ENCODE measurements at places on chromosomes 16 and 17.

DNA sequence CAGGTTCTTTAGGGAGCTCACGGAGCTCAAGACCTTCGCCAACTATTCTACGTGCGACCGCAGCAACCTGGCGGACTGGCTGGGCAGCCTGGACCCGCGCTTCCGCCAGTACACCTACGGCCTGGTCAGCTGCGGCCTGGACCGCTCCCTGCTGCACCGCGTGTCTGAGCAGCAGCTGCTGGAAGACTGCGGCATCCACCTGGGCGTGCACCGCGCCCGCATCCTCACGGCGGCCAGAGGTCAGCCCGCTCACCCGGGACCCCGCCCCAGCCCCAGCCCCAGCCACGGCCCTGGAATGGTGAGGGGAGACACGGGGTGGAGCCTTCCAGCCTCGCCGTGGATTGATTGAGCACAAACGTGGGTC, 13.5 kb downstream of the SARM1 start:
- no peak overlapping the region for H3K27ac ChIP-seq
- H3K27me3 ChIP-seq: no peaks in the 10 kb centered on the region
- peak overlapping the region; percentile 47 for H3K4me3 ChIP-seq
- DNase-seq: no peak
- H3K4me1 ChIP-seq: peaks cover 23% of the 10 kb centered on the region
- H3K36me3 ChIP-seq: no peaks in the 10 kb centered on the region

- no peaks in the 10 kb centered on the region for H3K36me3 ChIP-seq
- H3K27me3 ChIP-seq: no peaks in the 10 kb centered on the region
- no peak overlapping the region for H3K27ac ChIP-seq
These were observed 399.4 kb upstream of the C16orf82 start for GRCh38 chr16:26667307-26667706.

DNA sequence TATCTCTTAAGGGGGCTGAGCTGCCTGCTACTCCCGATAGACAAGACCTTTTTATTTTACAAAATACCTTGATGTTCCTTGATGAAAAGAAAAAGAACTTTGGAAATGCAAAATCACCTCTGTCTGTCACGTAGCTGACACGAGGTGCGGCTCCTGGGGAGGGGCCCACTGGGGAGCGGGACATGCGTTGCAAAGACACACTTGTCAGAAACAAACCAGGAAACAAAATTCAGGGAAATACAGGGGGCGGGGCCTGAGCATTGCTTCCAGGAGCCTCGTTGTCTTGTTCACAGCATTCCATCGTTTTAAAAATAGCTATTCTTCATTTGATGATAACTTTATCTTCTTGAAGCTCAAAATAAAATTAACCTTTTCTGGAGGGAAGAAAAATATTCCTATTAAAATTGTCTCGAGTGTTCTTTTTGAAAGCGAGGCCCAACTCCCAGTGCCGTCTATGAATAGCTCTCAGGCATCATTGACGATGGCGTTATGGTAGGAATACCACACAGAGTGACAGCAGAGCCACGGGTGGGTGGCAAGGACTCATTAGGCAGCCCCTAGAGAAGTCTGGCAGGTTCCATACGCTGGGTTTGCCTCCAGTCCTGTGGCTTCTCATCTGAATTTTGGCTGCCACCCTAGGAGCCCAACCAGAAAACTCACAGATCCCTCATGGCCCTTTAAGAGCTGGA, 286.9 kb downstream of the CPPED1 start:
- H3K27ac ChIP-seq: no peak overlapping the region
- DNase-seq: no peak
- no peaks in the 10 kb centered on the region for H3K4me1 ChIP-seq
- H3K4me3 ChIP-seq: no peak overlapping the region
- no peaks in the 10 kb centered on the region for H3K36me3 ChIP-seq
- H3K27me3 ChIP-seq: no peaks in the 10 kb centered on the region

GRCh38 chr16:68274441-68274840, 10.1 kb downstream of the SLC7A6 start:
- H3K36me3 ChIP-seq: peaks cover 10% of the 10 kb centered on the region
- DNase-seq: no peak
- no peak overlapping the region for H3K4me3 ChIP-seq

GRCh38 chr17:31594416-31594815, 202.9 kb downstream of the RAB11FIP4 start:
- no peak overlapping the region for H3K4me3 ChIP-seq
- H3K4me1 ChIP-seq: peaks cover 24% of the 10 kb centered on the region
- no peak for DNase-seq
- no peak overlapping the region for H3K27ac ChIP-seq

GRCh38 chr17:72136692-72137091, 15.9 kb downstream of the SOX9 start:
- H3K36me3 ChIP-seq: no peaks in the 10 kb centered on the region
- H3K27me3 ChIP-seq: no peaks in the 10 kb centered on the region
- no peak overlapping the region for H3K27ac ChIP-seq
- no peak for DNase-seq

DNA sequence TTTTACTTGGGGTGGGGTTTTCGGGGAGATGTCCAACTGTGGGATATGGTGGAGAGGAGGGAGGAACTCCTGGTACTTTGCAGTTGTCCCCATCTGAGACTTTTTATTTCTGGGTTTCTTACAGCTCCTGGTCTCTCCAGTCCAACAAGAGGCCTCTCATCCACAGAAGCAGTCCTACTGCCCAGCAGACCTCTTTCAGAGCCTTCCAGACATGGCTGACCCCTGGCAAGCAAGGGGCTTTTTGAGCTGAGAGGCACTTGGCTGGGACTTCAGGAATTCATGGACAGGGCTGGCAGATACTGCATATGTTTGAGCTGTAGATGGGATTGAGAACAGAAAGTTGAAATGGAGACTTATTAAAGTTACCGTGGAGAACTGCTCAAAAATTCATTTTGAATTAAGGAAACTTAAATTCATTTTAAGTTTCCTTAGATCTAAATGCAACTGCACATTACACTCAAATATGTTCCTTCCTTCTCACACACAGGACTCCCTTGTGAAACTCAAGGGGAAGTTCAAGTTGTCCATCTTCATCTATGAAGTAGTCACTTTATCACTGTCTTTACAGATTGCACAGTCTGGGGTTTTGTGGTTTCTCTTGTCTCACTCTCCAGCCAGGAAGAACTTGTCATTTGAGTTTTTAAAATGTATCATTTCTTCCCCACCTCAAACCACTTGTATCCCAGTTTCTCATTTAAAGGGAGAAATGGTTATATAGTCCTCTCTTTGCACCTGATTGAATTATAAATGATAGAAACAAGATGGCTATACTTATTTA, 1.1 kb downstream of the LASP1NB start:
- no peaks in the 10 kb centered on the region for H3K36me3 ChIP-seq
- peak overlapping the region; percentile 75 for H3K27ac ChIP-seq
- peaks cover 24% of the 10 kb centered on the region for H3K4me1 ChIP-seq
- H3K4me3 ChIP-seq: no peak overlapping the region

DNA sequence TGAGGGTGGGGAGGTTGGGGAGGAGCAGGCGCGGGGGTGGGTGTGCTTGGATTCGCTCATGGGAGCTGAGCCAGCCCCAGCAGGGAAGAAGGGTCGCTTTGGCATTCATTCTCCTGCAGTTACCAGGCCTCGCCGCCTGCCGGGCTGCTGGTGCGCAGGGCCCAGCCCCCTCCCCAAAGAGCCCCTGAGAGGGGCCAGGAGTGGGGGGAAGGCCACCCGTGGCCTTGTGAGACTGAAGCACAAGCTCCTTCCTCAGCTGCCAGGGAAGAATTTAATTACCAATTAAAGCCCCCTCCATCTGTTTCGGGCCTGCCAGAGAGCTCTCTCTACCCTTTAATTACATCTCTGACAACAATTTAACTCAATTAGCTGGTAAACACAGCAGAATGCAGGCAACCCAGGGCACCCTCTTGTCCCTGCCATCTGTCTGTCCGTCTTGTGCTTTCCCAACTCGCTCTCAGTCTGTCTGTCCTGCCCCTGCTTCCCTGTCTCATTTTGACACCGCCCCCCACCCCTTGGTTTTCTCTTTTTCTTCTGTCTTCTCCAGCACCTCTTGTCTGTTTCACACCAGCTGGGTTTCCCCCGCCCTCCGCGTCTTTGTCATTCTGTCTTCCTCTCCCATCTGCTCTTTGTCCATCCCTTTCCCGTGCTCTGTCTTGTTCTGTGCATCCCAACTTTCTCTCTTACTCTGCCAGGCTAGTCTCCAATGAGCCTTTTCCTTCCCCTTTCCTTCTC, 32.7 kb downstream of the CDK5RAP3 start:
- DNase-seq: no peak
- peaks cover 12% of the 10 kb centered on the region for H3K4me1 ChIP-seq
- H3K36me3 ChIP-seq: no peaks in the 10 kb centered on the region
- no peaks in the 10 kb centered on the region for H3K27me3 ChIP-seq
- H3K4me3 ChIP-seq: no peak overlapping the region

GRCh38 chr16:17474572-17474971, 3.8 kb upstream of the XYLT1 start:
- peak overlapping the region; percentile 25 for H3K27ac ChIP-seq
- H3K4me3 ChIP-seq: no peak overlapping the region
- H3K36me3 ChIP-seq: no peaks in the 10 kb centered on the region
- peaks cover 32% of the 10 kb centered on the region for H3K4me1 ChIP-seq
- DNase-seq: no peak

DNA sequence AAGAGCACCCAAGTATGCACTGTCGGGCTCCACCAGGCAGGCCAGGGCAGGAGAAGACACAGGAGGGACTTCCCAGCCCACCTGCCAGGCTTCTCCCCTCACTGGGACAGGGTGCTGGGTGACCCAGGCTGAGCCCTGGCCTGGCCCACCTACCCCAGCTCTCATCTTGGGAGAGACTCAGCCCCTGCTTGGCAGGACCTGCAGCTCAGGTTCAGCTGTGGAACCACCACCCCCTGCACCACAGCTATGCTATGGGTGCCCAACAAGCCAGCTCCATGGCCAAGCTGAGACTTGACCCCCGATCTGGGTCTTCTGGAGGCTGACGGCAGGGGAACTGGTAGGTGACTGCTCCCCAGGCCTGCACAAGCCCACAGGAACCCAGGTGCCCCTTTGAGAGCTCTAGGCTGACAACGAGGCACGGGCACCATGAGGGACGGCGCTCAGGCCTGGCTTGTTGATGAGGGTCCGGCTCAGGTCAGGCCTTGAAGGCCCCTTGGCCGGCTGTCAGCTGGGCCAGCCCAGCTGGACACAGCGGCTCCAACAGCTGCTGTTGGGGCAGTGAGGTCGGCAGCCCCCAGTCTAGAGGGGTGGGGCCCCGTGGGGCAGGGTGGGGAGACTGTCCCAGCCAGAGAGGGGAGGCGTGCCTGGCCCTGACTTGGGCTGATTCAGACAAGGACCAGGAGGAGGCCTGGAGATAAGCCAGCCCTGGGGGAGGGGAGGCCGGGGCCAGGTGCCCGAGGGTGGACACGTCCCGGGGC, 4.6 kb downstream of the RPUSD1 start:
- H3K27me3 ChIP-seq: no peaks in the 10 kb centered on the region
- no peak overlapping the region for H3K4me3 ChIP-seq
- no peak overlapping the region for H3K27ac ChIP-seq
- H3K4me1 ChIP-seq: peaks cover 31% of the 10 kb centered on the region
- no peak for DNase-seq

- no peaks in the 10 kb centered on the region for H3K27me3 ChIP-seq
- H3K4me1 ChIP-seq: no peaks in the 10 kb centered on the region
- no peak overlapping the region for H3K27ac ChIP-seq
- no peak overlapping the region for H3K4me3 ChIP-seq
- H3K36me3 ChIP-seq: no peaks in the 10 kb centered on the region
These were observed 43.1 kb downstream of the HSD17B2 start for GRCh38 chr16:82078125-82078524.

GRCh38 chr16:57283214-57283958, 1.1 kb downstream of the PLLP start:
- H3K4me1 ChIP-seq: peaks cover 29% of the 10 kb centered on the region
- no peaks in the 10 kb centered on the region for H3K36me3 ChIP-seq
- DNase-seq: no peak
- peak overlapping the region; percentile 57 for H3K4me3 ChIP-seq

DNA sequence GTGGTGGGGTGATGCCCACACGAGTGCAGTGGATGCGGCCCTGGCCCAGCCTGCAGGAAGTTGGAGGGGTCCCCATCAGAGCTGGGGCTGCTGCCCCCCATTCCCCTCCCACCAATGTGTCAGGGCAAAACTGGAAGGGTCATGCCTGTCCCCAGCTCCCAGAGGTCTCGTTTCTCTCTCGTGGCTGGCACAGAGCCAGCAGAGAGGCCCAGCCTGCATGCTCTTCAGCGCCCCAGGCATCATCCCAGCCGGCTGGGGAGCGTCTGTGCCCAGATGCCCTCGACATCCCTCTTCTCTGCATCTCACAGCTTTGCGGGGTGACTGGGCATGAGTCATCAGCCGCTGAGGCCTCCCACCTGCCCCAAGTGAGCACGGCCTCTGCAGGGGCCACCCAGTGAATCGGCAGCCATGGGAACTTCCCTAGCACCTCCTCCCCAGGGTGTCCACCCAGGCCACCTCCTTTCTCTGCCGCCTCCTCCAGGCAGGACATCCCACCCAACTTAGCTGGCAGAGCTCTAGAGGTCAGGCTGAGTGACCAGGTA, 9.8 kb upstream of the CSNK1D start:
- peaks cover 57% of the 10 kb centered on the region for H3K4me1 ChIP-seq
- peak overlapping the region; percentile 75 for H3K27ac ChIP-seq
- DNase-seq: no peak
- H3K27me3 ChIP-seq: no peaks in the 10 kb centered on the region
- H3K4me3 ChIP-seq: no peak overlapping the region
- H3K36me3 ChIP-seq: no peaks in the 10 kb centered on the region

GRCh38 chr17:29880031-29880430, 50.0 kb downstream of the SSH2 start:
- no peak for DNase-seq
- no peaks in the 10 kb centered on the region for H3K36me3 ChIP-seq
- no peak overlapping the region for H3K4me3 ChIP-seq
- H3K27ac ChIP-seq: no peak overlapping the region
- H3K27me3 ChIP-seq: no peaks in the 10 kb centered on the region
- H3K4me1 ChIP-seq: no peaks in the 10 kb centered on the region

DNA sequence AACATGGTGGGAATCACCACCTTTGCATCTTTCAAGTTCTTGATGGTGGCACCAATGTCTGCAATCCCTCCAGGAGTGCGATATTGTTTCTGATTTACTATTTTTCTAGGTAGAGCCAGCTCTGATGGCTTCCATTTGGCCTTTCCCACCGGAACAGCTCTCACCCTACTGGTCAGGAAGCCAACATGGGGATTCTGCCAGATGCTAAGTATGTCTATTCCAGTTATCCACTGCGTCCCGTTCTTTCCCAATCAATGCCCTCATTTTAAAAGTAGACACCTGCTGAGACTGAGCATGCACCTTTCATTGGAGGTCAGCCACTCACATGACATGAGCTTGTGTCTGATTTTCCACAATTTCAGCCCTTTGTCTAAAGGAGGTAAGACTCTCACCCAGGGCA, 23.5 kb downstream of the ZZEF1 start:
- H3K36me3 ChIP-seq: peaks cover 60% of the 10 kb centered on the region
- H3K27ac ChIP-seq: no peak overlapping the region
- no peak overlapping the region for H3K4me3 ChIP-seq

GRCh38 chr16:88730632-88731607, 24.6 kb downstream of the CTU2 start:
- DNase-seq: no peak
- no peak overlapping the region for H3K4me3 ChIP-seq
- no peaks in the 10 kb centered on the region for H3K36me3 ChIP-seq

GRCh38 chr17:63445571-63445953, 544 bp downstream of the CYB561 start:
- H3K36me3 ChIP-seq: no peaks in the 10 kb centered on the region
- peak overlapping the region; percentile 84 for H3K4me3 ChIP-seq
- H3K27me3 ChIP-seq: no peaks in the 10 kb centered on the region
- no peak for DNase-seq
- peak overlapping the region; percentile 93 for H3K27ac ChIP-seq

GRCh38 chr16:68528233-68528632, 10.9 kb upstream of the ZFP90 start:
- no peak overlapping the region for H3K27ac ChIP-seq
- no peak overlapping the region for H3K4me3 ChIP-seq
- H3K36me3 ChIP-seq: no peaks in the 10 kb centered on the region
- H3K27me3 ChIP-seq: no peaks in the 10 kb centered on the region
- no peak for DNase-seq
